ENCODE measurements at places on chromosomes 4 and X.
A peak's percentile ranks its signal among the peaks of the same experiment; 100 is the strongest.

- DNase-seq: no peak
Measured at GRCh38 chr4:179836179-179837075, 2394.2 kb upstream of the AGA start.

DNA sequence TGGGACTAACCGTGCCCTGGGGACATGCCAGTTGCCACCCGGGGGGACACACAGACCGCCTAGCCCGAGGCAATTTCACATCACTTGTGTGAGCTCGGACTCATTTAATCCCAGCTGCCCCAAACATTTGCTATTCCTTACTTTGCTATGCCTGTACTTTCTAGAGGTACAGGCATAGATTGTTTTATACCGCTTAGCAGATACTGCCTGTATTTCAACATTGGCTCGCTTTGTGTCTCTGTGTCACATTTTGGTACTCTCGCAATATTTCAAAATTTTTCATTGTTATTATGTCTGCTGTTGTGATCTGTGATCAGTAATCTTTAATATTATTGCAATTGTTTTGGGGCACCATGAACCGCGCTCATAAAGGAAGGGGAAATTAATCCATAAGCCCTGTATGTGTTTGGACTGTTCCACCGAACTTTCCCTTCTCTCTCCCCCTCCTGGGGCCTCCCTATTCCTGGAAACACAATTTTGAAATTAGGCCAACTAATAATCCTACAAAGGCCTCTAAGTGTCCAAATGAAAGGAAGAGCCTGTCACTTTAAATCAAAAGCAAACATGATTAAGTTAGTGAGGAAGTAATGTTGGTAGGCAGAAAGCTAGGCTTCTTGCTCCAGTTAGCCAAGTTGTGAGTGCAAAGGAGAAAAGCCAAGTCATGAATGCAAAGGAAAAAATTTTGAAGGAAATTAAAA lies 568 bp upstream of the CASP6 start:
- no peak for DNase-seq

GRCh38 chrX:16643176-16643575 lies 6.8 kb upstream of the S100G start:
- no peak for DNase-seq

DNA sequence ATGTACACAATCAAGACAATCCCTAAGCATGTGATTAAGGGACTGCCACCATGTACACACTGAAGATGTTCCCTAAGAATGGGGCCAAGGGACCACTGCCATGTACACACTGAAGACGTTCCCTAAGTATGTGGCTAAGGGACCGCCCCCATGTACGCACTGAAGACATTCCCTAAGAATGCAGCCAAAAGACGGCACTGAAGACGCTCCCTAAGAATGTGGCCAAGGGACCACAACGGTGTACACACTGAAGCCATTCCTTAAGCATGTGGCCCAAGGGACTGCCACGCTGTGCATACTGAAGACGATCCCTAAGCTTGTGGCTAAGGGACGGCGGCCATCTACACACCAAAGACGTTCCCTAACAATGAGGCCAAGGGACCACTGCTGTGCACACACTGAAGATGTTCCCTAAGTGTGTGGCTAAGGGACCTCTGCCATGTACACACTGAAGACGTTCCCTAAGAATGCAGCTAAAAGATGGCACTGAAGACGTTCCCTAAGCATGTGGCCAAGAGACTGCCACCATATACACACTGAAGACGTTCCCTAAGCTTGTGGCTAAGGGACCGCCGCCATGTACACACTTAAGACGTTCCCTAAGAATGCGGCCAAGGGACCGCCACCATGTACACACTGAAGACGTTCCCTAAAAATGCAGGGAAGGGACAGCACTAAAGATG lies 26.4 kb downstream of the DHRSX start:
- no peak for DNase-seq

GRCh38 chr4:153152501-153153338 lies 51.5 kb upstream of the TRIM2 start:
- DNase-seq: peak; percentile 59

DNA sequence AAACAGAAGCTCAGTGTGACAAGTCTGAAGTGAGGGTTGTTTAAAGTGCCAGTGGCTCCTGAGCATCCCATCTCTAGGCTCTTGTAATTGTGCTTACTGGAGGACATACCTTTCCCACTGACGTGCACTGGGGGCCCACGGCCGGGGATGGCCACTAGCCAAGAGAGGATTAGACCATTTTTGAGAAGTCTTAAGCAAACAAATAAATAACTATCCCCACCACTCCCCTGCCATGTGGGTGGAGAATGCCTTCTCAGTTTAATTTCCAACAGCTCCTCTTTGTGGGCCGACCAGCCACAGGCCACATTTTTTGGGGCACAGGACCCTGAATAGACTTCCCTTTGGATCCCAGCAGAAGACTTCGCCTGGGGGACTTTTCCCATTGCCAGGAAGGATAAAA lies 125.0 kb upstream of the MSX1 start:
- DNase-seq: no peak

- DNase-seq: no peak
Measured at GRCh38 chr4:127045861-127046260, 586.9 kb upstream of the INTU start.
